Nephron progenitor cell (in vitro differentiated cells): ENCODE measurements at places on chromosomes 4 and X.
A peak's percentile ranks its signal among the peaks of the same experiment; 100 is the strongest.

DNA sequence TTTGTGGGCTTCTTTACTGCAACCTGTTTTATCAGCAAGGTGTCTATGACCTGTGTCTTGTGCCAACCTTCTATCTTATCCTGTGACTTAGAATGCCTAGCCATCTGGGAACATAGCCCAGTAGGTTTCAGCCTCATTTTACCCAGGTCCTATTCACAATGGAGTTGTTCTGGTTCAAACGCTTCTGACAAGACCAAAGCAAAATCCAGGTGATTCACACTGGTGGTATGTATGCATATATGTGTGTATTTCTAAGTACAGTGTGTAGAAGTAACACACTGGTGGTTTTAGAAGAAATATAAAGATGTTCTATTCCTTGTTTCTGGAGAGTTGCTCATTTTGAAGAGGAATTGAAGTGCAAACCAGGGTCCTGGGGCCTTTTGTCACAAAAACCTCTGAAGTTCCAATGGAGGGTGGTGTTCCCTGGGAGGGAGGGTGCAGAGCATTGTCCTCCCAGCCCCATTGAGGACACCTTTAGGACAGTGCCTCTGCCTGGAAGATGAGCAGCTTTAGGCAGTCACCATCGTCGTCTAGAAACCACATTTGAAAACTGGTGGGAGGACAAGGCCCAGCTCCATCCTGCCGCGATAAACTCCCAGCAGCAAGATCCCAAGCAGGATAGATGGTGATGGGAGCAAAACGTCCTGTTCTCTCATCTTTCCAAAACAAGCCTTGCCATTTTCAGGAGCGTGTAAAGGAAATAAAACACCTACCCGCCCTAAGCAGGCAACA lies 191.4 kb downstream of the TSPAN5 start:
- peaks cover 34% of the 10 kb centered on the region for H3K4me1 ChIP-seq
- DNase-seq, result no peak
- H3K36me3 ChIP-seq, result peaks cover 23% of the 10 kb centered on the region
- peak overlapping the region; percentile 83 for H3K4me3 ChIP-seq
- H3K27me3 ChIP-seq, result peaks cover 3% of the 10 kb centered on the region

DNA sequence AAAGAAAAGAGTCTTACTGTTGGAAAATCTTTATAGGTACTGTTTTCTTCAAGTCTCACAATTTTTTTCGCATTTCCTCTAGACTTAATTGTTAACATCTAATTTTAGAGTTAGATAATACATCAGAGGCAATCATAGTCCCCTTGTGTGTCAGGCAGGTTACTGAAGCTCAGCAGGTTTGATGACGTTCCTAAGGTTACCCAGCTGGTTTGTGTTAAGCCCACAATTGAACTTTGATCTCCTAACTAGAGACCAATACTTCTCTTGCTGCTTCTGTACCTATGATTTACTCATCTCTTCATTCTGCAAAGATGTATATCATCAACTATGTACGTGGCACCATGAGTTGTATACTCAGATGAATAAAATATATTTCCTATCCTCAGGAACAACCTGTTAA lies 131.6 kb upstream of the STIM2 start:
- no peaks in the 10 kb centered on the region for H3K4me1 ChIP-seq
- no peak overlapping the region for H3K27ac ChIP-seq
- H3K27me3 ChIP-seq, result peaks cover 2% of the 10 kb centered on the region
- no peak overlapping the region for H3K4me3 ChIP-seq

- H3K27me3 ChIP-seq, result no peaks in the 10 kb centered on the region
- H3K27ac ChIP-seq, result no peak overlapping the region
- H3K36me3 ChIP-seq, result no peaks in the 10 kb centered on the region
- H3K4me3 ChIP-seq, result no peak overlapping the region
Measured at GRCh38 chrX:96435378-96436035, 249.1 kb upstream of the DIAPH2 start.

- DNase-seq, result no peak
- no peak overlapping the region for H3K4me3 ChIP-seq
- H3K36me3 ChIP-seq, result no peaks in the 10 kb centered on the region
Measured at GRCh38 chrX:111131572-111131971, 35.6 kb downstream of the PAK3 start.

GRCh38 chrX:87755493-87755892 lies 237.9 kb downstream of the KLHL4 start:
- no peak overlapping the region for H3K27ac ChIP-seq
- peaks cover 5% of the 10 kb centered on the region for H3K27me3 ChIP-seq
- DNase-seq, result no peak
- H3K4me1 ChIP-seq, result no peaks in the 10 kb centered on the region
- H3K4me3 ChIP-seq, result no peak overlapping the region

DNA sequence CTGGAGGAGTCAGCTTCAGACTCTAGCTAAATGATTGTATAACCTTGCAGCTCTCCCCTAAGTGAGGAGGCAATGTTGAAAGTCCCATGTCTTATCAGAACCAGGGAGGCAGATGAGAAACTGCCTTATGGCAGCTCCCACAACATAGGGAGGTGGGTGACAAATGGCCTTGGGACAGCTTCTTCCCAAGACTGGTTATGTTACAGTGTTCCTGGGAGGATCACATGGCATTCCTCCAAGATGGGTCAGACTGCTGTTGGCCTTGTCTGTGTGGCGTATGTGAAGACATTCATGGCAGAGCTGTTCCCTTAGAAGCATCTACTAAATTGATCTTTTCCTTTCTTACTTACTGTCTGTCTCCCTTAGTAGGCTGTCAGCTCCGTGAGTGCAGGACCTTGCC lies 42.0 kb downstream of the HPRT1 start:
- peaks cover 14% of the 10 kb centered on the region for H3K4me1 ChIP-seq
- no peak for DNase-seq
- peak overlapping the region; percentile 31 for H3K27ac ChIP-seq
- no peaks in the 10 kb centered on the region for H3K27me3 ChIP-seq
- peaks cover 51% of the 10 kb centered on the region for H3K36me3 ChIP-seq

- peaks cover 19% of the 10 kb centered on the region for H3K4me1 ChIP-seq
- peak; percentile 36 for DNase-seq
- H3K4me3 ChIP-seq, result peak overlapping the region; percentile 89
- H3K27me3 ChIP-seq, result peaks cover 14% of the 10 kb centered on the region
- H3K36me3 ChIP-seq, result no peaks in the 10 kb centered on the region
Measured at GRCh38 chrX:19886883-19887531, 393 bp downstream of the SH3KBP1 start.
